Fibroblast of lung (primary cell): ENCODE measurements at places on chromosomes 7 and 10. TPM values are rescaled to one million over a fixed set of nuclear protein-coding genes. Genes with fewer than 3 reads are reported as not detected.

Gene NKX1-2
- not detected in 2 replicates for total RNA-seq

GRCh38 chr10:90930070-90930837, 9.4 kb upstream of the ANKRD1 start:
- peaks cover 19% of the 10 kb centered on the region for H3K4me1 ChIP-seq
- H3K27ac ChIP-seq = peak overlapping the region; percentile 48
- DNase-seq = peak; percentile 81
- H3K36me3 ChIP-seq = no peaks in the 10 kb centered on the region
- H3K27me3 ChIP-seq = no peaks in the 10 kb centered on the region
- no peak overlapping the region for H3K4me3 ChIP-seq

DNA sequence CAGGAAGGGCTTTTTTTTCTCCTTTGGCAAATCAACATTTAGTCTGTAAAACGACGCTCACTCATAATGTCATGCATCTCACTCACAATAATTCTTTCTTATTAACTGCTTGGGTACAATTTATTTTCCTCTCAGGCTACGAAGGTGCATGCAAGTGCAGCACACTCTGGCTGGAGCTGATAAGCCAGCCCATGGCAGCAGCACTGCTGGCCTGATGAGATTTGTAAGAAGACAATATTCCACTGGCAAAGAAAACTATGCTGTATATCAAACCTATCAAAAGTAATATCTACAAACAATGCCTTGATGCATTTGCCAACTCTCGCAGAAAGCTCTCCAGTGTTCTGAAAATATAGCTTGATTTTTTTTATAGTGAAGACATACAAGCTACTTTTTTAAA, 170.0 kb upstream of the PHF14 start:
- no peaks in the 10 kb centered on the region for H3K4me1 ChIP-seq
- H3K27me3 ChIP-seq = no peaks in the 10 kb centered on the region
- no peak overlapping the region for H3K4me3 ChIP-seq
- DNase-seq = no peak

GRCh38 chr10:109282510-109282909, 640.8 kb downstream of the XPNPEP1 start:
- H3K27ac ChIP-seq = no peak overlapping the region
- no peaks in the 10 kb centered on the region for H3K36me3 ChIP-seq
- no peaks in the 10 kb centered on the region for H3K27me3 ChIP-seq
- DNase-seq = peak; percentile 88
- H3K4me3 ChIP-seq = no peak overlapping the region
